ENCODE measurements at places on chromosomes 2 and 18.

- no peak for DNase-seq
Measured at GRCh38 chr2:203646266-203646864, 60.1 kb upstream of the CD28 start.

GRCh38 chr2:19887510-19887909 is 14.3 kb downstream of the TTC32 start:
- no peak for DNase-seq

GRCh38 chr18:63356272-63356896 is 10.6 kb downstream of the KDSR start:
- DNase-seq = no peak

DNA sequence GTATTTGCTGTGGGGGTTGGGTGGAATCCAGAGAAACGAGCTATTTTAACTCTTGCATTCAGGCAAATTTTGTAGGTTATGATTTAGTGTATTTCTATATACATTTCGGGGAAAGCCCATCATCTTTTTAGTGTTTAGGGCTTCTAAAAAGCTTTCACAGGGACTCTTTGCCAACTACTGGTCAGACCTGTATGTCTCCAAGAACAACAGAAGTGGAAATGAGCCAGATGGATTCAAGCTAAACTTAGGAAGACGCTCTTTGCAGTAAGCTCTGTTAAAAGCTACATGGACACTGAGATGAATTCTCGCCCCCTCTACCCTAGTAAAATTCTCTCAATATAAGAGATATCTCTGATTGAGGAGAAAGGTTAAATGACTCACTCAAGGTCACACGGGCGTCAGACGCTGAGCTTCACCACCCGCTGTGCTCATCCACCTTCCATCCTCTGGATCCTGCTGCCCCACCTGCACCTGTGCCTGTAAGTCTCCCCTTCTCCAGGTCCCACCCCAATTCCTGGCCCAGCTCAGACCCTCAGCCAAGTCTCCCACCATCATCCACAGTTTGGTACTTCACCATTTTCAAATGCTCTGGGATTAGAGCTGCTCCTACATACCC is 85.6 kb downstream of the MARCHF4 start:
- peak; percentile 14 for DNase-seq

- no peak for DNase-seq
Measured at GRCh38 chr2:138010890-138011289, 46.6 kb downstream of the HNMT start.

GRCh38 chr2:148994341-148994740 is 44.2 kb upstream of the LYPD6B start:
- DNase-seq = no peak

DNA sequence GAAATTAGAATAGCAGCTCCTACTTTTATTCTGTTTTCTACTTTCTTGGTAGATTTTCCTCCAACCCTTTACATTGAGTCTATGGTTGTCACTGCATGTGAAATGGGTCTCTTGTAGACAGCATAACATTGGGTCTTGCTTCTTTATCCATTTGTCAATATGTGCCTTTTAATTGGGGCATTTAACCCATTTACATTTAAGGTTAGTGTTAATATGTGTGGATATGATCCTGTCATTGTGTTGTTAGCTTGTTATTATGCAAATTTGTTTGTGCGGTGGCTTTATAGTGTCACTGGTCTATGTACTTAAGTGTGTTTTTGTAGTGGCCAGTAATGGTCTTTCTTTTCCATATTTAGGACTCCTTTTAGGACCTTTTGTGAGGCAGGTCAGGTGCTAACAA is 276.9 kb upstream of the SPHKAP start:
- DNase-seq = no peak

- peak; percentile 94 for DNase-seq
Measured at GRCh38 chr18:58590254-58590653, 38.6 kb downstream of the ALPK2 start.

DNA sequence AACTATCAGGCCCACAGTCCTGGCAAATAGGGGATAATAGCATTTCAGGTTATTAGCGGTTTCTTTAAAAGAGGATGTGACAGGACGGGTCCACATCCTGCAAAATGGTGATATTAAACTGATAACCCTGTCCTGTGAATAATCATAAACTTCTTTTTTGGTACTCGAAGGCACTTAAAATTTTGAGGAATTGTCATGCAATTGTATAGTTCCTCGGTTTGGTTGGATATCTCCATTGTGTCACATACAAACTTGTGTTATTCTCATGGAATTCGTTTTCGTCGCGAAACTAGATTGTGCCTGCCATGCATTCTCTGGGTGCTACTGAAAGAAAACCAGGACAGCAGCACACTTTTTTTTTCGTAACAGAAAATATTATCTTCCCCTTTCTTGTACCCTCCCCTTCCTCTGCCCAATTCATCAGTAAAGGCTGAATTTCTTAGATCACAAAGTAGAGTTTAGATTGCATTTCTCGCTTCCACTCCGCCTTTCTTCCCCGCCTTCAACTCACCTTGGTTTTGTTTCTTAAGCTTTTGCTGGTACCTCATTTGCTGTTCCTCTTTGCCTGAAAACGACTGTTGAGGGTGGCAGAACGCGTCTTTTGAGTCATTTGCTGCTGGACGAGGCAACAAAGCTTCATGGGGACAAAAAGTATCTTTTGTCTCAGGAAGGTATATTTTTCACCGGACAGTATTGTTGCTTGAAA is 1.3 kb downstream of the CERS6 start:
- DNase-seq = no peak

GRCh38 chr2:150410809-150411208 is 76.7 kb downstream of the RND3 start:
- DNase-seq = peak; percentile 14

- no peak for DNase-seq
Measured at GRCh38 chr18:44156126-44156525, 524.6 kb upstream of the SETBP1 start.

- no peak for DNase-seq
Measured at GRCh38 chr2:61693744-61694143, 155.6 kb upstream of the XPO1 start.

GRCh38 chr2:239727182-239727775 is 297.9 kb downstream of the NDUFA10 start:
- no peak for DNase-seq

DNA sequence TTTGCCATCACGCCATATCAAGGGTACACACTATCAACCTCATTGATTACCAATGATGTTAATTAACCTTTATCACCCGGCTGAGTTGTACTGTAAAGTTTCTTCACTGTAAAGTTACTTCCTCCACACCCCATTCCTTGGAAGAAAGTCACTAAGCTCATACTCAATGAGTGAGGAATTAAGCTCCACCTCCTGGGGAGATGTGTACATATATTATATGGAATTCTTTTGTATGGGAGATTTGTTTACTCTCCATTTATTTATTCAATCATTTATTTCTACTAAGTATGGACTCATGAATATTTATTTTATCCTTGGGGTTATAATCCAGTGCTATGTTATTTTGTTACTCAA is 56.8 kb downstream of the C2orf74 start:
- no peak for DNase-seq

- no peak for DNase-seq
Measured at GRCh38 chr2:20023688-20024087, 11.2 kb upstream of the MATN3 start.

- DNase-seq = peak; percentile 78
Measured at GRCh38 chr2:238097988-238098871, 1.9 kb upstream of the ESPNL start.

DNA sequence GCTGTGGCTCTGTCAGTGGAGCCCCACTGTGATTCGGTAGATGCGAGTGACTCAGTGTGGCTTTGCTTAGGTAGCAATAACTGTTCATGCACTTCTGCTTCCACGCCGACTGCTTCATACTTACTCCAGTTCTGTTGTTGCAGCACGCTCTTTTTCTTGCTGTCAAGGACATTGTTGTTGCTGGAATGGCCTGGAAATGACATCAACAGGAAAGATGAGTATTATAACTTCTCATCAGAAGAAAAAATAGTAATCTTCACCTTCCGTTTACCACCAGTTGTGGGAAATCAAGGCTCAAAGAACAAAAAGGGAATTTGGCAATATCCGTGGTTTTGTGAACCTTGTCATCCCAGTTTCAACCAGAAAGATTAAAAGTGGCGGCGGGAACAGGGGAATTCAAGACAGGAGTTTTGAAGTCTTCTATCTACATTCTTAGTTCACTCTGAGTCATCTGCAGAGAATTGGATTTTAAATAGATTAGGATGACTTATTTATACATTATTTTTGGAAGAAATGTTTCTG is 8.3 kb downstream of the TM4SF20 start:
- DNase-seq = peak; percentile 21

- no peak for DNase-seq
Measured at GRCh38 chr18:13379062-13379865, 160.7 kb downstream of the LDLRAD4 start.

- no peak for DNase-seq
Measured at GRCh38 chr2:201962774-201963562, 70.7 kb upstream of the FZD7 start.

GRCh38 chr2:173210270-173211196 is 134.9 kb downstream of the MAP3K20 start:
- DNase-seq = peak; percentile 96

DNA sequence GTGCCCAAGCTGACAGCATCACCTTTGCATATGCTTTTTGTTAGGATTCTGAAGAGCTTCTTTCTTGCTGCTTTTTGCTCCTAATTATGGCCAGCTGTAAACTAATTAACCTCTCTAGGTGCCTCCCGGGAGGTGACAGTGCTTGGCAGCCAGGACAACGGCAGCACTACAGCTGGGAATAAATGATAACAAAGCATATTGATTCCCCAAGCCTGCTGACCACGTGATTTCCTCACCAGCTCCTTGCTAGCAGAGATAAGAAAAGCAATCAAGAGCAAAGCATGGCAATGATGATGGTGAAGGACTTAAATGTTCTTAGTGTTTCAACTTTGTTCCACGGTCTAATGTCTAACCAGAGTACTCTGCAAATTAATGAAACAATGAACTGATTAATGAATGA is 1074.4 kb upstream of the GYPC start:
- DNase-seq = no peak

GRCh38 chr2:118665784-118666529 is 181.5 kb downstream of the EN1 start:
- no peak for DNase-seq

- DNase-seq = no peak
Measured at GRCh38 chr2:71813315-71813714, 334.3 kb downstream of the CYP26B1 start.

- no peak for DNase-seq
Measured at GRCh38 chr2:216971593-216971992, 111.7 kb upstream of the TNP1 start.

DNA sequence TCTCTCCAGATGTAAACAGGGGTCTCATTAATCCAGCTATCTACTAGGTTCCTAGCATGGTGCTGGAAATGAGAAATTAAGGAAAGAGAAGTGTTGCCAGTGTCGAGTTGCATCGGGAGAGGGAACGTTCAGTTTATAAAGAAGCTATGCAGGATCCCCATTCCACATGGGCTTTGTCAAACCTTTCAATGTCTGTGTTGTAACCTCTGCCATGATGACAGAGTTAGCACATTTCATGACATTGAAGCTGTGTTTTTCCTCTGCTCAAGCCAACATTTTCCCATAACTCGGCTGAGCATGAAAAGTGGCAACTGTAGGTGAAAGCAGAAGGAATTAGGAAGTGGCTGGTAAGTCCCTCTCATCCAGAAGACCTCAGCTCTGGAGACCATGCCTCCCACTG is 133.4 kb downstream of the WDSUB1 start:
- DNase-seq = peak; percentile 51

DNA sequence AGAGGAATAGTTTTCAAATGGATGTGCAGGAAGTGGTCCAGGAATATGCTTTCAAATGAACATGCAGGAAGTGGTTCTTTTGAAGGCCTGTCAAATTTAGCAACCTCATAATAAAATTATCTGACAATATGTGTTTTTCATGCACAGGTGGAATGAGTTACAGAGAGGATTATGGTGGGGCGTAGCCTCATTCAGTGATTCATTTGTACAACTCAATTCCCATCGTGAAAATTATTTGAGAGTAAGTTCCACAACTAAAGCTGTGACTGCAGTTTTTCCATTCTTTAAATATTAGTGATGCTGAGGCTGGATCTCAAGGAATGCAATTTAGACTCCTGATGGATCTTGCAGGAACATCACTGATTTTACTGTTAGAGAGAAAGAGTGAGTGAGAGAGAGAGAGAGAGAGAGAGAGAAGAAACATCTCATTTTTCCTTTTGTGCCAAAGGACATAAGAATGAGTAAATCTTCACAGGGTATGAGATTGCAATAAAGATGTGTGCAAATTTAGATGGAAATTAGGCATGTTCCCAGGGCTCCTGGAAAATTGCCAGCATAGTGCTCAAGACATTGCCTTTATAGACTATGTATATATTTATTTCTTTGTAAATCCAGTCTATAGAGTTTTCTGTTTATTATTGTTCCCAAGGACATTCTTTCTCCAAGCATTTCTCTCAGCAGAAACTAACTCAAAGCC is 394.9 kb upstream of the ZEB2 start:
- DNase-seq = no peak

- DNase-seq = peak; percentile 21
Measured at GRCh38 chr2:112834396-112835037, 2.1 kb downstream of the IL1B start.

DNA sequence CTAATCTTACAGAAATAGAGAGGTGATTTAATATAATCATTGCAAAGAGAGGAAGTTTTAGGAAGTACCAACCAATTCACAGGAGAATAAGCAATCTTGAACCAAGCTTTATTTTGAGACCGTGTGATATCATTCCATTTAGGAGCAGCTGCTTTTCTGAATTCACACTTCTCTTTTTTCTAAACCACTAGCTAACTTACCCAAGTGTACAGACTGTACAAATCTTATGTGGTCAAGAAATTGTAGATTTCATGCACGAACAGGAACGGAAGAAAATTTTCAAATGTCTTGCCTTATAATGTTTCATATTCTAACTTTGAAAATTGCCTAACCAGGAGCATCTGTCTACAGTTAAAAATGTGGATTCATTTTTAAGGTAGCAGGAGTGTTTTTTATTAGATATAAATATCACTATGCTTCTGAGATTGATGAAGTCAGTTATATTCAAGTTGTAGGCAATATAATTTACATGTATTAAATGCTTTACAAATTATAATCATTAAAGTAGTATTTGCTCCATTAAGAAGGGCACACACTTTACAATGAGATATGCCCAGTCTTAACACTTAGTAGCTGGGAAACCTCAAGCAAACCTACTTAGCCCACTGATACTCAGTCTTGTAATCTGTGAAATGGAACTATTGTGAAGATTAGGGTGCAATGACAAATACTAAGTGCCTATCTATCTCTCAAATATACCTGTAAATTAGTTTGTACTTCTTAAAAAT is 302.2 kb upstream of the STON1 start:
- no peak for DNase-seq

DNA sequence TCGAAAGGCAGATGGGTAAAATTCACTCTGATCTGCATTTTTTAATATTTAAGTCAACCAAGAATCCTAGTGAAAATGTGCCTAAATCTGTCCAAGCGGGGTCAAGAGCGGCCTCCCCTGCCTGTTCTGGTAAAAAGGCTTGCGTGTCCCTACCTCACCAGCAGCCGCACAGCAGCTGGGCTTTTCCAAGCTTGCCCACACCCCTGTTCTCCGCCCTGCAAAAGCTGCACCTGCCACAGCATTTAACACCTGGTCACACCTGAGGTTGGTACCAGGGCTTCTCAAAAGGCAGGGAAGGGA is 25.8 kb upstream of the TMEM182 start:
- DNase-seq = no peak

- peak; percentile 60 for DNase-seq
Measured at GRCh38 chr2:231611273-231612108, 18.8 kb downstream of the TEX44 start.
